ENCODE measurements at places on chromosomes 5 and 9.

DNA sequence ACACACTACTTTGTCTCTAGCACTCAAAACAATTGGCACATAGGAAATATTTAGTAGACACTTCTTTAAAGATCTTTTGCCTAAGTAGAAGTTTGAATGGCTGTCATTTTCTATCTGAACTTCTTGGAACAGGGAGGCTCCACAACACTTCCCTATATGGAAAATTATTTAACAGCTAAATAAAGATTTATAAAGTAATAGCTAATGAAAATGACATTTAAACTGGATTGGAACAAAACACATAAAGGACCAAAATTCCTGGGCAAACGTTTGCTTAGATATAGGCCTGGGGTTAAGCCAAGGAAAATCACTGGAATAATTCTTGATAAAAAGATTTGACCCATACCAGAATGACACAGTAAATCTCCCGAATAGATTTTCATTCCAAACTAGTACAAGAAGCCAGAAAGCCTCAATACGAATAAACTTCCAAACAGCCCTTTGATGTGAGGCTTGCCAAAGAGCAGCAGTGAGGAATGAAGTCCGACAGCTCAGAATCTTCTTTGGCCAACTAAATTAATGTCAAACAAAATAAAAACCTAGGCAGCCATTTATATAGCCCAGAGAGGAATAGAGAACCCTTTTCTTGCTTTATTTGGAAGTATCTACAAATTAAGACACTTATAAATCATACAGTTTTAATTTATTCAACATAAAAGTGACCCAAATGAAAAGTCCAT lies 20.3 kb upstream of the RNF180 start:
- DNase-seq = no peak

DNA sequence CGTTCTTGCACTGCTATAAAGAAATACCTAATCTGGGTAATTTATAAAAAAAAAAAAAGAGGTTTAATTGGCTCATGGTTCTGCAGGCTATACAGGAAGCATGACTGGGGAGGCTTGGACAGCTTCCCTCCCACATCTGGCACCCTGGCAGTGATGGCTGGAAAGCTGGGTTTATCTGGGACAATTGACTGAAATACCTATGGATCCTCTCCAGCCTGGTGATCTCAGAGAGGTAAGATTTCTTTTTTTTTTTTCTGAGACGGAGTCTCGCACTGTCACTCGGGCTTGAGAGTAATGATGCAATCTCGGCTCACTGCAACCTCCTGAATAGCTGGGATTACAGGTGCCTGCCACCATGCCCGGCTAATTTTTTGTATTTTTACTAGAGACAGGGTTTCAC lies 22.7 kb upstream of the UGCG start:
- no peak for DNase-seq

DNA sequence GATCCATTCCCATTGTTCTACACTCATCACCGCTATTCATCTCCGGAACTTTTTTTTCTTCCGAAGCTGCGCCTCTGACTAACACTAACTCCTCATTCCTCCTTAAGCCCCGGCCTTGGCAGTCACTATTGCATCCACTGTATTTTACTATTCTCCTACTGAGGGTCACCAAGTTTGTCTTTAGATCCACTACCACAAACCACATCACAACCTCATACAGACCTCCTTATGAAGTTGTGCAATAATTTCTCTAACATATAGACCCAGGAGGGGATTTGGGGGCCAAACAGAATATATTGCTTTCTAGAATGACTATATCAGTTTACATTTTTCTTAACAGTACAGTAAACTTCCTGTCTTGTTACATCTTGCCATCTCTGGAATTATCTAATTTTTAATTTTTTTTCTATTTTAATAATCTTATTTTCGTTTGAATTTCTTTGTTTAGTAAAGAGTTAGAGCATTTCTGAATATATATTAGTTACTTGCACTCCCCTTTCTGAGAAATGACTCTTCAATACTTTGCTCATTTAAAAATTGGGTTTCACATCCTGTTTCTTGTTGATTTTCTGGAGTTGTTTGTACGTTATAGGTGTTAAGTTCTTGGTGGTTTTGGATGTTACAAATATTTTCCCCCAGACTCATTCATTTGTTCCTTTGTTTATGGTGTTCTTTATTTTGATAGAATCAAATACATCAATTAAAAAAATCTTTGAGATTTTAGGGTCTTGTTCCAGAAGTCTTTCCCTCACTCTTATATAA lies 37.1 kb downstream of the DMRT2 start:
- DNase-seq = no peak

- no peak for DNase-seq
Observed at GRCh38 chr9:119951591-119951990, 582.4 kb upstream of the BRINP1 start.

GRCh38 chr9:133635098-133635497 lies 1.1 kb upstream of the DBH start:
- no peak for DNase-seq
